ENCODE measurements at places on chromosomes 2 and 18. TPM values are rescaled to one million over a fixed set of nuclear protein-coding genes. Genes with fewer than 3 reads are reported as not detected.

The NAPG gene
- total RNA-seq = 20.2 TPM

The CRYGD gene
- not detected for total RNA-seq

The FAHD2A gene
- total RNA-seq = 22.7 TPM

The CIB4 gene
- not detected for total RNA-seq

The NGEF gene
- total RNA-seq = 11.2 TPM

The PDCD1 gene
- total RNA-seq = not detected

The RBMS1 gene
- 78.7 TPM for total RNA-seq

The DCAF17 gene
- total RNA-seq = 18.3 TPM

The TOGARAM2 gene
- total RNA-seq = 0.47 TPM

The PARD3B gene
- 17.0 TPM for total RNA-seq

The HOXD9 gene
- total RNA-seq = not detected

The ENOSF1 gene
- total RNA-seq = 36.4 TPM

The SAG gene
- not detected for total RNA-seq

The CDH2 gene
- total RNA-seq = 10.5 TPM

The MOGAT1 gene
- total RNA-seq = not detected

The PPM1G gene
- total RNA-seq = 83.5 TPM

The CXCR1 gene
- not detected for total RNA-seq

The LOXHD1 gene
- total RNA-seq = not detected

The KCMF1 gene
- total RNA-seq = 45.6 TPM

The CXXC1 gene
- 57.2 TPM for total RNA-seq

The RFTN2 gene
- 3.6 TPM for total RNA-seq

The NT5DC4 gene
- total RNA-seq = not detected

The LIPG gene
- 0.17 TPM for total RNA-seq

The LAMA1 gene
- 1.5 TPM for total RNA-seq

The ADRA2B gene
- total RNA-seq = not detected

The CDH20 gene
- not detected for total RNA-seq

The PROKR1 gene
- total RNA-seq = not detected

The CHRND gene
- total RNA-seq = not detected

The CIDEA gene
- 0.63 TPM for total RNA-seq

The ORMDL1 gene
- 34.0 TPM for total RNA-seq

The IL36RN gene
- not detected for total RNA-seq

The SCN7A gene
- total RNA-seq = 14.3 TPM

The DNAH6 gene
- total RNA-seq = 0.17 TPM

The SP5 gene
- total RNA-seq = not detected

The CTDP1 gene
- total RNA-seq = 23.4 TPM

The CFC1 gene
- total RNA-seq = not detected

The MAPK4 gene
- not detected for total RNA-seq

The MGAT4A gene
- not detected for total RNA-seq

The LIMS4 gene
- total RNA-seq = 0.77 TPM

The RBBP8 gene
- 7.9 TPM for total RNA-seq

The ALLC gene
- not detected for total RNA-seq

Data from bronchial smooth muscle cell (primary cell).